ENCODE measurements at places on chromosomes 6 and 20.
A peak's percentile ranks its signal among the peaks of the same experiment; 100 is the strongest.

DNA sequence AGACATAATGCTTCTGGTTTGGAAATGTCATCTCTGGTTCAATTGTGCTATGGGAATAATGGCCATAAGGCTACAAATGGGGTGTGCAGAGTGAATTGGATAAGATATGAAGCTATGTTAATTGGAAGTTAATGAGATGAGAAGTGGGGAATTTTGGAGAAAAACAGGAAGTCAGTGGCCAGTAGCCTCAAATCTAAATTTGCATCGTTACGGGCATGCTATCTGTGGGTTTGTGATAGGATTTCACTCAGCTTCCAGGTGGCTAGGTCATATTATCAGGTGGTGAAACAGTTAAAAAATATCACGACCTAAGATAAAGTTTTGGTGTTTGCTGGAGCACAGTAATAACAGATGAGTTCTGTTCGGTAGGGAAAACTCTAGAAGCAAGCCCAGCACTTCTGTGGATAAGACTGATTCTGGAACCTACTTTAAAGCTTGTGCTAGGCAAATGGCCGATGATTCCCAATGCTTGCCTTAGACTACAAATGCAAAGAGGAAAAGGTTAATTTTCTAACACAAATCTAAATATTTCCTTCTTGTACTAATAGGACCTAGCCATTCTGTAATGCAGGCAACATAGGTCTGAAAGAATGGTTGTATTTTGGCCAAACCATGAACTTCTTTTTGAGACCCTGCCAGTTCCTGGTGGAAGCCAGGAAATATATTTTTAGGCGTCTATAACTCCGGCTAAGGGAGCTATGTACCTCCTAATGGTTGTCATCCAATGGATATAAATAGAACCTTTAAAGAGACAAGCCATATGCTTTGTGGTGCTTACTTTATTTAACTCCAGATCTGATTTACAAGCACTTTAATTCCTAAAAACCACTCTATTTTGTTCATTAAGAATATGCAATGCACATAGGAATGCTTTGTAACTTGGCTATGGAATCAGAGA is 111.0 kb downstream of the PLCB1 start:
- DNase-seq, result no peak

GRCh38 chr20:38084425-38084951 is 50.9 kb downstream of the RPRD1B start:
- DNase-seq, result no peak

DNA sequence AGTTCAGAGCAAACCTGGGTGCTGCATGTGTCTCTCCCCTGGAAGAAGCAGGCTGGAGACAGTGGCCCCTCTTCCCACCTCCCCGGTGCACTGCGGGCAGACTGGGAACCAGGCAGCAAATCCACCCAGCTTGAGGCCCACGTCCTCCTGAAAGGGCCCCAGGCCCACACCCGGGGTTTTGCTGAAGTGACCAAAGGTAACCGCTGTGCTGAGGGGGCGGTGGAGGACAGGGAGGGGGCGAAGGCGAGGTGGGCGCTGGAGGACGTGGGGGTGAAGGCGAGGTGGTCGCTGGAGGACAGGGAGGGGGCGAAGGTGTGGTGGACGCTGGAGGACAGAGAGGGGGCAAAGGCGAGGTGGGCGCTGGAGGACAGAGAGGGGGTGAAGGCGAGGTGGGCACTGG is 1.8 kb upstream of the BIRC7 start:
- DNase-seq, result no peak

- no peak for DNase-seq
Observed at GRCh38 chr6:31740397-31741223, 805 bp downstream of the MSH5 start.

DNA sequence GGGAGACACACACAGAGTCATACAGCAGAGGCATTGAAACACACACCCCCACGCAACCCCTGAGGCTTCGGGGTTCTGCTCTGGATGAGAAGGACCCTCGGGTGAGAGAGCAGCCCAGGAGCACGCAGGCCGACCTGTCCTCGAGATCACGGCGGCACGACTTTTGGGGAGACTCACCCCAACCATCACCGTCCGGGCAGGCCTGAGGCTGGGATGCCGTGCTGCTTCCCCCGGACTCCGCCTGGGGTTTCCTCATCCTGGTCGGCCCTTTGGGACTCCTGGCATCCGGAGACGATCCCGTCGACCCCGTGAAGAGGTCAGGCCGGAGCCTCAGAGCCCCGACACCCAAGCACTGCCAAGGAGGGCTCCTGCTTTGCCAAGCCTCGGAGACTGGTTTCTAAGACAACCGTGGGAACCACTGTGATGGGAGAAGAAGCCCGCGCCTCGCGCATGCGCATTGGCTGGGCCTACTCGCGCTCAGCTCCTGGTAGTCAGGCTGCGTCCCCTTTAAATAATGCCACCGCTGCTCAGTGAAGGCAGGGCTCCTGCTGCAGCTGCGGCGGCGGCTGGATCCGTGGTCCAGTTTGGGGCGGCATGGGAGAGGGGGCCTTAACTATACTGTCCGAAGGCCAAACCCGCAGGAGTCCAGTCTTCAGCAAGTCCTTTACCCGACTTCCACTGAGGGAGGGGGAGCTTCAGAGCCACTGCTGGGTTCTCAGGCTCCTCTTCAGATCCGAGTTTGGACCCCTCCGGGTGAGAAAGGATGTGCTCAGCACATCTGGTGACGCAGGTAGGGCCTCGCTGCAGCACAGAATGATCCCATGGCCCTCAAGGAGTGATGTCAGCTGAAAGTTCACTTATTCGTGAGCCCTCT is 171.4 kb upstream of the ZNF337 start:
- DNase-seq, result peak; percentile 88

DNA sequence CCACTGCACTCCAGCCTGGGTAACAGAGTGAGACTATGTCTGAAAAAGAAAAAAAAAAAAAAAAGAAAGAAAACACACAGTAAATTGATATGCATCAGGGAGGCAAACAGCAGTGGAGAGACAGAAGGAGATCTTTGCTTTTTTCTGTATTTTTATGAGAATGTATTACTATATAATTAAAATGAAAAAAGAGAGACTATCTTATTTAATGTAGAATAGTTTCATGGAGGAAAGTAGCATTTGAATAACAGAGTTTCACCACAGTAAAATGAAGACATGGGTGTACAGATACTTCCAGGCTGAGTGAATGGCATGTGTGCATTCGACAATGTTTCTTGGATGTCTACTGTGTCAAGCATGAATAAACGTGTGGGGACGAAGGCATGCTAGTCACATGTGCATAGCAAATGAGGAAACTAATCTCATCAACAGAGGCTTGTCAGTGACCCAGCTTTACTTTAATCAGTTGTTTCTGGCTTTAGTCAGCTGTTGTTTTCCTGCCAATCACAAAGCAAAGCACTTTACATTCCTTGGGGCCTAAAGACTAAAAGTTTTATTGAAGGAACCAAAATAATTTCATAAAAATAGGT is 55.5 kb upstream of the ARMH2 start:
- DNase-seq, result no peak

DNA sequence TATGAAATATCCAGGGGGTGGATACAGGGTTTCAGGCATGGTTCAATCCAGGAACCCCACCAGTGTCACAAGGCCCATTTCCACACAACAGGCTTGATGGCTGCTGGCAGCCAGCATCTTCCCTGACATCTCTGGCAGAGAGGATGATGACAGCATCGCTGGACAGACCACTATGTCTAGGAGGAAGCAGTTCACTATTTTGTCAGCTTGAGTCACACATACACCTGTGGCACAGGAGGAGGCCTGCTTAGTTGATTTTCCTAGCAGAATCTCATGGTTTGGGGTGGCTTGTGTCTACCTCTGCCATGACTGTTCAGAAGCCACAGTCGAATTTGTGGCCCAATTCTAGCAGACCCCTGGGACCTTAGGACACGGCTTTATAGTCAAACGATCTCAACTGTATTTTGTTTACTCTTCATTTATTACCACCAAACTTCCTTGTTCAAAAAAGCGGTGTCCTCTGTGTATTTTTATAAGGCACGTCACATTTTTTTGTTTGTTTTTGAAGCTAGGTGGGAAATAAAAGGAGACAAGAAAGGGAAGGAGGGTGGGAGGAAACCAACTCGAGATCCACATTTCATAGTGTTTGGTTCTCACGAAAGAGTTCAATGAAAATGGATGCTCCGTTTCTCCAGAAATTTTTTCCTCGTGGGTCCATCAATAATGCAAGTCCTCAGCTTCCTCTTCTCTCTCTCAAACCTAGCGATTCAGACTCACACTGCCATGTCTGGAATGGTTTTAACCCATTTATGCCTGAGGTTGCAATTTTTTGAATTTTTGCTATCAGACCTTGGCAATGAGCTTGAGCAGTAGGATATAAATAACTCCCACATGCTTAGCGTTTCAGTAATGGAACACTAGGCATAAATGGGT is 94.4 kb downstream of the TOX2 start:
- no peak for DNase-seq

DNA sequence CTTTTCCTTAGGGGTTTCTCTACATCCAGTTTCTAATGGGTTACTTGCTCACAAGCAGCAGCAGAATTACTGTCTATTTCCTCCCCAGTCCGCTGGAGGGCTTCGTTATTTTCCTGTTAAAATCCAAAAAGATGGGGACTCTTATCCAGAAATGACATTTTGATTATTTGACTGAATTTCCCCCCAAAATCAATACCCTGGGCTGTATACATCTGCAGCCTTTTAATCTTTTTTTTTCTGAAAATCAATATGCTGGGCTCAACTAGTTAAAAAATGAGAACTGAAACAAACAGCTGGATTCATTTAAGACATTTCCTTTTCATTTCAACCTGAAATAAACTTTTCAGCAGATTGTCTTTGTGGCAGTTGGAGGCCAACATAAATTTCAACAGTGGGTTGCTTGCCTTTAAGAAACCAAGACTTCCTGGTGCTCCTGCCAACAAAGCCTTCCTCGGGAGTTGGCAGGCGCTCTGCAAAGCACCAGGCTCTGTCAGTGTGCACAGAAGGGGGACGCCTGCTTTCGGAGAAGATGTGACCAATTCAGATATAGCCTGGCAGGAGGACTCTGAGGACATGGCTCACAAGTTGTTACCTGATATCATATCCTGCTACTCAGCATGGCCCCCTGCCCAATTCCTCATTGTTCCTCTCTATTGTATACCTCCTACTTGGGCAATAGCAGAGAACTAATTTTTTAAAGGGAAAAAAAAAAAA is 204.7 kb upstream of the ARG1 start:
- DNase-seq, result no peak

- DNase-seq, result no peak
Observed at GRCh38 chr20:61683721-61684120, 382.0 kb downstream of the TAF4 start.

DNA sequence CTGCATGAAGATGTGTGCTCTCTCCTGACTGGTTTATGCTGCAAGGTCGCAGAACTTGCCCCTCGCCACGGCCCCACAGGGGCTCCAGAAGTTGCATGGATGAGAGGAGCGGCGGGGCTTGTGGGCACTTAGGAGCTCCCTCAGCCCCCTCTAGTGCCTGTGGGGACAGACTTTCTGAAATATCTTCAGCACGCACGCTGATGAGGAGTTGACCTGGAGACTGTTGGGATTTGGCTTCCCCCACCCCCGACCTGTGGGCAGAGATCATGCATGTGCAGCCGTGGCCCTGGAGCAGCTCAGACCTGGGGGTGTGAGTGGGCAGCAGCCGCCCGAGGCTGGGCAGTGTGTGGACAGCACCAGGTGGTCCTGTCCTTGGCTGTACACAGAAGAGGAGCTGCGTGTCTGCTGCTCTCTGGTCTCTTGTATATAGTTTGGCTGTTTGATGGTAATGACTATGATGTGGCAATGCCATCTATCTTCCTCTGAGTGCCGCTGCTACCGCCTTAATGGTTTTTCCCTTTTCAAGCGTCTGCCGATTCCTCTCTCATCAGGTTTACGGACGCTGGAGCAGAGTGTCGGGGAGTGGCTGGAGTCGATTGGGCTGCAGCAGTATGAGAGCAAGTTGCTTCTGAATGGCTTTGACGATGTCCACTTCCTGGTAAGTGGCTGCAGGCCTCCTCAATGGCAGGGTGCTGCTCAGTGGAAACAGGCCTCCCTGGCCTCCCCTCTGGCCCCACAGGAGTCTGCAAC is 81.4 kb downstream of the TCP11 start:
- DNase-seq, result no peak

GRCh38 chr6:26205625-26206574 is 118.7 kb downstream of the HFE start:
- no peak for DNase-seq

DNA sequence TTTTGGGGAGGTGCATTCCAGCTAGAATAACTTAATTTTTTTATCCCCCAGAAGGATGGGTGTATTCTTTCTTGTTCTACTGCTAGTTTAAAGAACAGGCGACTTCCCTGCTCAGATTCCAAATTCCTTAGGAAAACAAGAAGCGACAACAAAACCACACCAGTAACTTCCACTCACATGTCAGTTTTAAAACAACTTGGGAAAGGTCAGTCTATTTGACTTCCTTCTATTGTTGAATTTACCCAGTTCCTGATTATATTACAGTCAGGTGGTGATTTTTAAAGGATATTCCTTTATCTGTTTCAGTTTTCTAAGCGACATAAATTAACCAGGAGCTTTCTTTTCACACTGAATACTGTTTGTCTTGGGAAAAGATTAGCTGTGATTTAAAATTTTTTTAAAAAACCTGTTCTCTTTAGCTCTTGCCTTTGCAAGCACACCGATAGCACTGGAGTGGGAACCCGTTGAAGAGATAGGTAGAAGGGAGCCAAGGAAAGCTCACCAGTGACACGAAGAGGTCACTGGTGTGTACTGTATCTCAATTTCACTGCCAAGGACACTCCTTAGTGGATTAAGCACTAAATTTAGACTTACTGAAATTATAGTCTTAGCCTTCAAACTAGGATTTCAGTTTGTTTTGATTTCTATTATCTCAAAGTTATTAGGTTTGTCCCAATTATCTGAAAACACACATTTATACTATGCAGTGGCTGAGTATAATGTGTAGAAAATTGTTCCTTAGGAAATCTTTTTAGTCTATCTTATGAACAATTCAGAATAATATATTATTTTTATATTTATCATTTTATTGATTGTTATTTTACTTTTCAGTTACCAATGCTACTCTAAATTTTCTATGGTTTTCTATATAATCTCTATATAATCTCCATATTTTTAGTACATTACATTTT is 22.3 kb downstream of the MARCKS start:
- peak; percentile 33 for DNase-seq

DNA sequence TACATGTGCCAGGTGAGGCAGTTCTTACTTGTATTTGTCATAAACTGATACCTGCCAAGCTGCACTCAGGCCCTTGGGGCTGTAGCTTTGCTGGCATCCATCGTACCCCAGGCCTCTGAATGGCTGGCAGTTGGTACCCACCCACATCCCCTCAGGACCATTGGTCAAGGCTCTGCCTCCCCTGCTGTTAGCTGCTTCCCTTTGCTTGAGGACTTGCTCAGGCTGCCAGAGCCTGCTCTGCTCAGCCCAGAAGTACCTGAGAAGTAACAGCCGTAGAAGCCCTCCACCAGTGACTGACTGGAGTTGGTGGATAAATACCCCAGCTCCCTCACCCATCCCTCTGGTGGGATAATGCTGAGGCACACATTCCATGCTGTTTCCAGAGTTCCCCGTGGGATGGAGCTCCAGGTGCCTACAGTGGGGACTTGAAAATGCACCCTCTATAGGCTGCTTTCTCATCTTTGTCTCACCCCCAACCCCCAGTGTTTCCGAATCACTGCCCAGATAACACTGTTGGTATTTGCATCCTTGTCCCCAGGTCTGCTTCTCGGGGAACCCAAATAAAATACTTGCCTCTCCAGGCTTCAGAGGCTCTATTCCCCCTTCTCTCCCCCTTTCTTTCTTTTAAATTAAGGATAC is 7.3 kb downstream of the EBF4 start:
- DNase-seq, result no peak
